Right forelimb (tissue), 1 donor: ENCODE measurements at places on chromosomes 11 and 22.

GRCh38 chr22:24380220-24380904 lies 47.0 kb upstream of the ADORA2A start:
- no peak for DNase-seq

DNA sequence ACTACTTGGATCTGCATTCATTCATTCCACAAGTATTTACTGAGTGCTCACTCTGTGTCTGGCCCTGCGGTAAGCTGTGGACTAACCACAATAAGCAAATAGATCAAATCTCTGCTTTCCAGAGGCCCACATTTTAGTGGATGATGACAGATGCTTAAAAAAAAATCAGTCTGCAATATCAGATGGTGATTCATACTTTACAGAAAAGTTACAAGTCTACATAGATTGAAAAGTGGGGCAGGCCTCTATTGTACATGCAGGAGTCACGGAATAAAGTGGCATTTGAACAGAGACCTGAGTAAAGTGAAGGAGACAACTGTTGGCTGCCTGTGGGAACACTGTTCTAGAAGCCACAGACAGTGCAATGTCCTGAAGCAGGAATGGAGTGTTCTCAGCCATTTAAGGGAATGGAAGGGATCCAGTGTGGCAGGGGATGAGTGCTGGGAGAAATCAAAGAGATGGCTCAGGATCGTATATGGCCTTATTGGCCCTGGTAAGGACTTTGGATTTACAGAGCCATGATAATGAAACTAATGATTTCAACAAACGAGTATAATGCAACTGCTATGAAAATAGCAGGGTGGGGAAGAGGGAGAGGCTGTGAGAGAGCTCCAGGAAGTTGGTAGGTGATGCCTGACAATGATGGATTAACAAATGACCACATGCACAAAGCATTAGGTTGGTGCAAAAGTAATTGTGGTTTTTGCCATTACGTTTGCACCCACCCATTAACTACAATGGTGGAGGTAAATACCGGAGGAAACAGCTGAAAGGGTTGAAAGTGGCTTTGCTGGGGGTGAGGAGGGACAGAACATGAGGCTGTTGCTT lies 31.1 kb downstream of the TMEM45B start:
- no peak for DNase-seq

DNA sequence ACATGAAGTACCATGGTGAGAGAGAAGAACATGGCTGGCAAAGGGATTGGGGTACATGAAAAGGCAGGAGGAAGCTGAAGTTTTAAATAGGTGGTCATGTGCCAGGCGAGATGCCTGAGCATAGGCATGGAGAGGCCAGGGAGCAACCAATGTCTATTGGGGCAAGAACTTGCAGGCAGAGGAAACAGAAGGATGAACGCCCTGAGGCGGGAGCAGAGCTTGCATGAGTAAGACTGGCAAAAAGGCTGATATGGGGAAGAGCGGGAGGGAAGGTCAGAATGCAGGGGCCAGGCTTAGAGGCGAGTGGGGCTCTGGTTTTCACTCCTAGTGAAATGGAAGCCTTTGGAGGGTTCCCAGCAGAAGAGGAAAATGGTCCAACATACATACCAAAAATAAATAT lies 52.5 kb upstream of the VSTM5 start:
- DNase-seq: no peak

GRCh38 chr11:86099874-86100273 lies 31.0 kb upstream of the PICALM start:
- no peak for DNase-seq

- no peak for DNase-seq
Measured at GRCh38 chr11:134916421-134917213, 504.6 kb upstream of the B3GAT1 start.

DNA sequence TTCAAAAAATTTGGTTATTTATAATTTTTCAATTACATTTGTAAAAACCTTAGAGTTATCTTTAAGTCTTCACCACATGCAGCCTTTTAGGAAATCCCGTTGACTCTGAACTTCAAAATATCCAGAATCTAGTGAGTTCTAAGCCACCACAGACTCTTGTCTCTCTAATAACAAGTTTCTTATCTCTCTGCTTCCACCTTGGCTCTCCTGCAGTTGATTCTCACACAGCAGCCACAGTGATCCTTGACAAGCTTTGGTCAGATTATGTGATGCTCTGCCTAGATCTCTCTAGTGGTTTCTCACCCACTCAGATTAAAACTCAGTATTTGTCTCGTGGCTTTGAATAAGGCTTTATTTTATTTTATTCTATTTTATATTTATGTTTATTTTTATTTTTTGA lies 8.6 kb downstream of the HSD17B12 start:
- DNase-seq: no peak

DNA sequence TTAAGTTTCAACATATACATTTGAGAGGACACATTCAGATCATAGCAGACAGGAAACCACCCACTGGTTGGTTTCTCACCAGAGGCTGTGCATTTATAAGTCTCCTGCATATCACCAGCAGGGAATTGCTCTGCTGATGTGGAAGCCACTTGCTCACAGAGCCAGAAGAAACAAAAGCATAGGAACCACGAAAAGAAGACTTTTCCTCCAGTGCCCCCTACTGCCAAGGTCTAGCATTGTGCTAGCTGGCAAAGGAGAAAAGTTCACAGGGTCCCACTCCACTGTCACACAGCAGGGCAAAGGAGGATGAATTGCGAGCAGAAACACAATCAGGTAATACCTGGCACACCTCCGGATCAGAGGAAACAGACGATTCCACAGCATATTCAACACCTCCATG lies 28.9 kb upstream of the ISX start:
- DNase-seq: no peak

- DNase-seq: no peak
Measured at GRCh38 chr22:30186510-30186909, 60.0 kb downstream of the LIF start.

- DNase-seq: peak; percentile 69
Measured at GRCh38 chr11:105673089-105673488, 63.2 kb downstream of the GRIA4 start.

DNA sequence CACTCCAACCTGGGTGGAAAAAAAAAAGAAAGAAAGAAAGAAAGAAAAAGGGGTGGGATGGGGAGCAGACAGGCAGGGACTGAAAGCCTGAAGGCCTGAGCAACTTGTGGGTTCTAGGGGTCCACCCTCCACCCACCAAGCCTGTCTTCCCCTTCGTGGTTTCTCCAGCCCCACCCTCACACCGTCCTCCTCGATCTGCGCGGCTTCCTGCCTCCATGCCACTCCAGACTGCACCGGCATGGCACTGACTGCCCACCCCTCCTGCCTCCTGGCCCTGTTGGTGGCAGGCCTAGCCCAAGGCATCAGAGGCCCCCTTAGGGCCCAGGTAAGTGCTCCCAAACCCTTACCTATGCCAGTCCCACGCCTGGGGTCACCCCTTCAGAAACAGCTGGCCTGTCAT lies at the start of gene CTSW:
CTSW (plus strand) TSS at position 221 of the 400 bp plus-strand sequence; CDS start at position 239, 18 bp downstream.
- no peak for DNase-seq

GRCh38 chr22:28154861-28155260 lies 235.8 kb upstream of the PITPNB start:
- no peak for DNase-seq

DNA sequence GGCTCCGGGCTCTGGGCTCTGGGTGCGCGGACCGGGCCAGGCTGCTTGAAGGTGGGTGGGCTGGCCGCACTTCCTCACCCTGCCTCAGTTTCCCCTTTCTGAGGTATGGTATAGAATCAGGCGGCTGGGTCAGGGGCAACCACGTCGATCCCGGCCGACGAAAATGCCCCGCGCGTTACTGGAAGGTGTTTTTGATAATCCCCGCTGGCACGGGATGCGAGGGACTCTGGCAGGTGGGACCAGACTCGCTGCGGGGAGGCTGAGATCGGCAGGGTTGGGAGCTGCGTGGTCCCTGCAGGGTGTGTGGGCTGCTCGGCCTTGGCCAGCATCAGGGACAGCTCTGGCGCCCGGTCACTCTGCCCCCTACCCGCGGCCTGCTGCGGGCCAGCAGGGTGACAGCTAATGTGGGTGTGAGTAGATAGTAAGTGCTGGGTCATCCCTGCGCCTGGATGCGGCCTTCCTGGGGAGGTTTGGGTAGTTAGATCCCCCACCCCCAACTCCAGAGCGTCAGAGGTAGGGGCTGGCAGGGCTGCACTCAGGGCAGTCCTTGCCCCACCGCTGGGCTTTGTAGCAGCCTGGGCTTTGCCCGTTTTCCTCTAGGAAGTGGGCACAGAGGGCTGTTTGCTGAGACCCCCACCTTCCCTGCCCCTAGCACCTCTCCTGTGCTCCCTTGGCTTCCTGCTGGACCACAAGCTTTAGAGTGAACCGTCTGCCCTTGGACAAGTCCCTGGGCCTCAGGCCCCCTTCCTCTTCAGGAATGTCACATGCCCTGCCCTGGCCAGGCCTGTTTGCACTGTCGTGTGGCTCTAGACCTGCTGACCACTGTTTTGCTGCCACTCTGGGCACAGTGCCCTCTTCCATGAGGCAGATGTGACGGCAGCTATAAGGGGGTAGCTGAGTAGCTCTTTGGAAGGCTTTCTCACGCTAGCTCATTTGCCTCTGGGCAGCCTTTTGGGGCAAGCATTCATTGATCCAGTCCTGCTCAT lies 579 bp downstream of the TANGO2 start:
- DNase-seq: no peak
